ENCODE measurements at places on chromosomes 6 and 20. TPM values are rescaled to one million over a fixed set of nuclear protein-coding genes. Genes with fewer than 3 reads are reported as not detected.

DNA sequence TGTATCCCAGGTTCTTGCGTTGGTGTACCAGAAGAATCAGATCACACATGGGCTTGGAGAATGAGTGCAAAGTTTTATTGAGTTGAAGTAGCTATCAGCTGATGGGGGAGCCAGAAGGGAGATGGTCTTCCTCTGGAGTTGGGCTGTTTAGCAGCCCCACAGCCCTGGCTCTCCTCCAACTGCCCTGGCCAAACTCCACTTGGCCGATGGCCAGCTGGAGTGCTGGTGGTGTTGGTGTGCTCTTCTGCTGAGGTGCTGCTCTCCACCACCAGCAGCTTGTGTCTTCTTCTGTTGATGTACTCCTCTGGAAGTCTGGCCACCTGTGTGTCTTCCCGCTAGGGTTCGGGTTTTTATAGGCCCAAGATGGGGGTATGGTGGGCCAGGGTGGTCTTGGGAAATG is 172.8 kb downstream of the TINAG start:
- DNase-seq = no peak

DNA sequence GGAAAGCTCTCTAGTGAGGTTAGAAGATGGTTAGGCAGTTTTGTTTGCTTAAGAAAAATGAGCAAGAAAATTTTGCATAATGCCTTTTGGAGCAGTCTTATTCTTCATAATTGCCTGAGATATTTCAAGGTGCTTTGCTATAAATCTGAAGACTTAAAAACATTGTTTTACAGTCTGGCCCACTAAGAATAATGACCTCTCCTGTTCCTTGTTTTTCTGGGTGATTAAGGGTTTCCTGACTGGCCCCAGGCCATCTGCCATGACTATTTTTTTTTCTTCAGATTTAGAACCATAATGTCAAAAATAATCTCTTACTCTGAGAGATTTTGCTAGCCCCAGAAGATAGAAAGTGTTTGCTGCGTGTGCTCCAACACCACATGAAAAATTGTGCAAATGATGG is 72.3 kb upstream of the CENPW start:
- DNase-seq = no peak

- no peak for DNase-seq
Measured at GRCh38 chr20:60352596-60352995, 394.4 kb downstream of the CDH26 start.

- no peak for DNase-seq
Measured at GRCh38 chr6:169190144-169190584, 63.5 kb downstream of the THBS2 start.

DNA sequence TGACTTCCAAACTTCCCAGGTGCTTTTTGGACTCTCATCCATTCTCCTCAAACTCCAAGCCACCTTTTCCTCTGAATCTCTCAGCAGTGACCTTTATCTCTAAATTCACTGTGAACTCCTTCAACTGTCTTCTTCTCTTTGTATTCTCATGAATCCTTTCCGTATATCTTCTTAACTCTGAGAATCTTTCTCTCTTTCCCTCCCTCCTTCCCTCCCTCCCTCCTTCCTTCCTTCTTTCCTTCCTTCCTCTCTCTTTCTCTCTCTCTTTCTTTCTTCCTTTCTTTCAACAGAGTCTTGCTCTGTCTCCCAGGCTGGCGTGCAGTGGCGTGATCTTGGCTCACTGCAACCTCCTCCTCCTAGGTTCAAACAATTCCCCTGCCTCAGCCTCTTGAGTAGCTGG is 4.3 kb upstream of the PRELID3B start:
- no peak for DNase-seq

GRCh38 chr6:14440215-14440910 is 322.8 kb downstream of the CD83 start:
- DNase-seq = no peak

- DNase-seq = peak; percentile 74
Measured at GRCh38 chr6:73652637-73653570, 888 bp downstream of the SLC17A5 start.

GRCh38 chr6:41713650-41714291 is 21.6 kb downstream of the TFEB start:
- no peak for DNase-seq

Gene HRH3
- total RNA-seq = not detected

- DNase-seq = no peak
Measured at GRCh38 chr6:129667621-129668020, 42.4 kb downstream of the ARHGAP18 start.

DNA sequence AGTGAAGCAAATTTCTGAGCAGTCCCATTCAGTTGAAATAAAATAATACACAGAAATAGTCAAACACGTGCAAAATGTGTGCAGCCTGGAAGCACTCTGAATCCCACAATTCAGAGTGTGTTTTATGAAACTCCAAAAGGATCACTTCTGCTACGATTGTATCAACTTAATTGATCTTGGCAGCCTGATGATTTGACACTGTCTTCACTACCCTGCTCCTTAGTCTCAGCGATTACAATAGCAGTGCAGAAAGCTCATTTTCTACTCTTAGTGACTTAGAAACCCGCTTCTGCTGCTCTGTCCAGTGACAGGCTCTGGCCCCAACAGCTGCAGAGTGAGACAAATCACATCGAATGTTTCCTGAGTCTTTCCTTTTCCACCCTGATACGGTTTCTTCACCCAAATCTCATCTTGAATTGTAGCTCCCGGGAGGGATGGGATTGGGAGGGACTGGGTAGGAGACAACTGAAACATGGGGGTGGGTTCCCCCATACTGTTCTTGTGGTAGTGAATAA is 16.2 kb upstream of the EMILIN3 start:
- DNase-seq = no peak

DNA sequence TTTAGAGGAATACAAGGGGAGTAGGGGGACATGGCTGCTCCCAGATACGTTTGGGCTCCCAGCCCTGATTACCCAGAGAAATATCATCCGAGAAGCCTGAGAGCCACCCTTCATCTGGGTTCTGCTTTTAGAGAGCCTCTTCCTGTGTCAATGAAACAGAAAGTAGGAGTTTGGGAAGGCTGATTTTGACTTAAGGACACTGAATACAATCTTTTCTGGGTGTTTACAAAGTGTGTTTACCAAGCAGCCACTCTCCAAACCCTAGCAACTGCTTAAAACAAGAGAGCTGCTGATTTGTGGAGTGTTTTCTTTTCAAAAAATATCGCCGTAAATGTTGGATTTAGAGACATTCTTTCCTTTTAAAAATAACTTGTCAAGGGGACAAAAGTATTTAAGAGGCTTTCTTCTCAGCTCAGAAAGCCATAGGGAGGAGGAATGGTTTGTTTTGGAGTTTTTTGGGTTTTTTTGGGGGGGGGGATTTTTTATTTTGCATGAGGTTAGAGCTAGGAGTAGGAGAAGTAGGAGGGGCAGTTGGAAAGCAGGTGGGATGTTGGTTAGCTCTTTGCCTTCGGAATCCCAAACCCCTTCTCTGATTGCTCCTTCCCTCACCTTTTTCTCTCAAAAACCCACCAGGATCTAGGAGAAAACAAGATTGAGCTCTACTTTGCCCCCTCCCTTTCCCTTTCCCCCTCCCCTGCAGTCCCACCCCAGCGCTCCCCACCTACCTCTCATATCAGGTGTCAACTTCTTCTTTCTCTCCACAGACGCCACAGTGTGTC is 12.4 kb downstream of the MAFB start:
- DNase-seq = no peak

- DNase-seq = peak; percentile 73
Measured at GRCh38 chr6:27873021-27873940, 38.9 kb downstream of the OR2B2 start.

- DNase-seq = peak; percentile 1
Measured at GRCh38 chr6:13485923-13486562, 1.4 kb downstream of the GFOD1 start.

Gene SPATA2
- total RNA-seq = 8.7 TPM

GRCh38 chr6:110882274-110882619 is 7.7 kb downstream of the AMD1 start:
- no peak for DNase-seq

GRCh38 chr6:158854214-158855101 is 35.3 kb upstream of the EZR start:
- DNase-seq = peak; percentile 56

GRCh38 chr6:55033016-55033546 is 141.2 kb upstream of the HCRTR2 start:
- no peak for DNase-seq

- no peak for DNase-seq
Measured at GRCh38 chr6:76072562-76072961, at the start of gene IMPG1. TSS of gene IMPG1 (minus strand) at chr6:76072662. CDS start at chr6:76072488, 174 bp downstream.

- no peak for DNase-seq
Measured at GRCh38 chr20:25369971-25370370, 20.7 kb downstream of the ABHD12 start.

Gene SUMO4
- total RNA-seq = 10.0 TPM

GRCh38 chr20:32077190-32077589 is 25.1 kb downstream of the HCK start:
- no peak for DNase-seq

DNA sequence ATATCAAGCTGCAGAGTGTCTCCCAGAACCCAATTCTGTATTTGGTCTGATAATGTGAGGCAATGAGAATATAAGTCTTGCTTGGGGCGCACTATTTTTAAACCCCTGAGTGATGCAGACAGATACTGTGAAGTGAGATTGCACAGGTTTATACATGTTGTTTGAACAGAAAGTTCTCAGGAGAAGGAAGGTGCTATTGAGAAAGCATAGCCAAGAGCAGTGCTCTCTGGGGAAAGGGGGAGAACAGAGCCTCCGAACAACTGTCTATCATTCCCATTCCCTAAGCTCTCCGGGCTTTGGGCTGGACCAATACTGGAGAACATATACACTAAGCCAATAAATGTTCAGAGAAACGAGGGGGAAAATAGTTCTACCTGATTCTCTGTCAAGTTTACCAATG is 75.8 kb downstream of the PERP start:
- no peak for DNase-seq

Gene PM20D2
- 11.6 TPM for total RNA-seq

DNA sequence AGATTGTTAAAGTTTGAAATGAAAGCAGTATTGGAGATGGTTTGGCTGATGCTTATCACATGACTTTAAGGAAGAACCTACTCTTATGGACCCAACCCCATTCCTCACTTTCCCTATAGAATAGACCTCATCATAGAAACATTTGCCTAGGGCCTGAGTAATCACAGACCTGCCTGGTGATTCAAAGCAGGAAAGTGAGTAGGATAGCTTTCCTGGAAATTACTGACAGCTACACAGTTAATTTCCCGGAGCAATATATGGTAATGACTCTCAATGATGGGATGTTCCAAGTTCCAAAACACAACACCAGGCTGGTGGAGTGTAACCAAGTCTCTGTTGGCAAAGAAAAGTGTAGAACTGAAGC is 233.8 kb downstream of the SIM1 start:
- DNase-seq = no peak

- DNase-seq = no peak
Measured at GRCh38 chr6:81265106-81265505, 487.4 kb downstream of the TENT5A start.

Gene C6orf47
- total RNA-seq = 37.5 TPM

Gene UFL1
- 38.5 TPM for total RNA-seq

DNA sequence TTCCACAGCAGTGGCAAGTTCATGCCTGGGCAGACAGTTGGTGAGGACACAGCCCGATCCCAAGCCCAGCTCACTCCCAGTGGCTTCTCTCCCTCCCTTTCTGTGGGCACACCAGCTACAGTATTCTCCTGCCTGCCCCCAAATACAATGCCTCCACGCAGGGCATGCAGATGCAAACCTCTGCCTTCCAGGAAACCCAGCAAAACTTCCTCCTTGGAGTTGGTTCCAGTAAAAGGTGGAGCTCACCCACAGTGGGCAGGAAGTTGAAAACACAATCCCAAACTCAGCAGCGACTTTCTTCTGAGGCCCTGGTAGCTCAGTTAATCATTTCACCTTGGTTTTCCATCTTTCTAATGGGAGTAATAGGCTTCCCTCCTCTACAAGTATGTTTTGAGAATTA is 93.7 kb downstream of the LY86 start:
- DNase-seq = no peak

DNA sequence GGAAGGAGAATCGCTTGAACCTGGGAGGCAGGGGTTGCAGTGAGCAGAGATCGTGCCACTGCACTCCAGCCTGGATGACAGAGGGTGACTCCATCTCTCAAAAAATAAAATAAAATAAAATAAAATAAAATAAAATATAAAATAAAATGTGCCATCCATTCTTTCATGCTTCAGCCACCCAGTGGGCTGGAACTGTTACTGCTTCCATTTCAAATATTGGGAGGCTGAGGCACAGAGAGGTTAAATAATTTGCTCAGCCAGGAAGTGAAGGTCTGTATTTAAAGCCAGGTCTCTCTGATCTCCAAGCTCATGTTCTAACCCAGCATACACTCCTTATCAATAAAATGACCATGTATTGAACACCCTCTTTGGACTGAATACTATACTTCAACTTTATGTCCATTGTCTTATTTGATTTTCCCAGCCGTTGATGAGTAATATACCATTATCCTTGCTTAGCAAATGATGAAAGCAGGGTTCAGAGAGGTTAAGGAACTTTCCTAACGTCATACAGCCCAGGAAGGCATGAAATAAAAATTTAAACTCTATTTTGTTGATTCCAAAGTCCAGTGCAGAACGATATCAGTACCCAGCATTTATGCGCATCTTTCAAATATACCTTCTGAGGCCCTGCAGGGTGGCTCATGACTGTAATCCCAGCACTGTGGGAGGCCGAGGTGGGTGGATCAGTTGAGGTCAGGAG is 25.8 kb upstream of the SLC9A8 start:
- DNase-seq = no peak

Gene HTR1B
- total RNA-seq = not detected

GRCh38 chr6:14638906-14639761 is 521.6 kb downstream of the CD83 start:
- no peak for DNase-seq

DNA sequence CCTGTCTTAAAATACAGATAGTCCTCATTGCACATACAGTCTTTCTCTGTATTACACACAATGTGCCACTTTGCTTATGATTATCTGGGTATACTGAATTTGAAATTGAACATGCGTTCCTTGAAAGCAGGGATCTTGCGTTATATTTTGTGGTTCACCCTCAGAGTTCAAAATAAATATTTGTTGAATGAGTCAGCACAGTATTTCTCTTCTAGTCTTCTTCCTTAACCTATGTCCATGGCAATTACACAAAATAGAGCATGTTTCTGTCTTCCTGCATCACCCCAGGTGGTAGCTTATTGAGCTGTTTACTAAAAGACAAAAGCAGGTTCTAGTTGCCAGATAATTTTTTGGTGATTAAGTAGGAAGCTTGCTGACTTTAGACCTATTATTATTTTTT is 272.9 kb upstream of the FERMT1 start:
- no peak for DNase-seq

DNA sequence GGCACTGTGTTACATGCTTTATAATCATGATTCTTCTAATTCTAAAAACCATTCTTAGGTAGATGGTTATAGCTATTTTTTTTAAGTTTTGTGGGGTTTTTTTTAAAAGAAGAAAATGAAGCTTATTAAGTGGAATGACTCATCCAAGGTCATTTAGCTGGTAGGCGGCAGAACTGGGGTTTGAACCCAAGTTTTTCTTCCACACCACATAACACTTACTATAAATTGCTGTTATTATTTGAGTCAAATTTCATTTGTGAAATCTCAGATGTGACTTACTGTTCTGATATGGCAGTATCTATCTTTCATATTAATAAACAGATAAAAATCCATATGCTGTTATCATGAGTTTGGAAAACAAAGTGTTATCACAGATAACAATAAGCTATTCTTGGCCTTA is 10.4 kb upstream of the COL10A1 start:
- DNase-seq = no peak

GRCh38 chr6:29005183-29005885 is at the start of gene ZNF311:
TSS of gene ZNF311 (minus strand) at chr6:29005315. CDS start at chr6:29003954, 1,361 bp downstream.
- peak; percentile 31 for DNase-seq

All from CD4-positive, alpha-beta memory T cell (primary cell).